ENCODE measurements at places on chromosomes 1 and 21. TPM values are rescaled to one million over a fixed set of nuclear protein-coding genes. Genes with fewer than 3 reads are reported as not detected.

- no peak for DNase-seq
Observed at GRCh38 chr1:224014330-224014649, 99.6 kb upstream of the FBXO28 start.

- DNase-seq, result no peak
Observed at GRCh38 chr1:199948587-199949280, 78.8 kb upstream of the NR5A2 start.

DNA sequence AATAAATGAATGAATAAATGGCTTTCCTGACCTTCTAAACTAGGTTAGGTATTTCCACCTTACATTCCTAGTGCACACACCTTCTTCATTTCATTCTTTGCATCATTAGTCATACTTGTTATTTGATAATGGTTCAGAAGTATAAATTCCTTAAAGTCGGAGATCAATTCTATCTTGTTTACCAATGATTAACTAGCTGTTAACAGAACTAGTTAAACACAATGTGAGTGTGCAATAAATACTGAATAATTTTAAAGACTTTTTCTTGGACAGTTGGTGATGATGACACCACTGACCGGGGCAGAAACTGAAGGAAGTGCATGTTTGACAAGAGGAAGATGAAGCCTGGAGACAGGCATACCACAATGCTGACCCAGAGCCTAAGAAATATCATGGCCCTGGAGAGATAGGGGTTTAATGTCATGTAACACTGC, 207.1 kb upstream of the DEPDC1 start:
- no peak for DNase-seq

GRCh38 chr1:203044546-203045250, 18.4 kb downstream of the PPFIA4 start:
- no peak for DNase-seq

- no peak for DNase-seq
Observed at GRCh38 chr1:48743480-48743879, 33.2 kb downstream of the BEND5 start.

DNA sequence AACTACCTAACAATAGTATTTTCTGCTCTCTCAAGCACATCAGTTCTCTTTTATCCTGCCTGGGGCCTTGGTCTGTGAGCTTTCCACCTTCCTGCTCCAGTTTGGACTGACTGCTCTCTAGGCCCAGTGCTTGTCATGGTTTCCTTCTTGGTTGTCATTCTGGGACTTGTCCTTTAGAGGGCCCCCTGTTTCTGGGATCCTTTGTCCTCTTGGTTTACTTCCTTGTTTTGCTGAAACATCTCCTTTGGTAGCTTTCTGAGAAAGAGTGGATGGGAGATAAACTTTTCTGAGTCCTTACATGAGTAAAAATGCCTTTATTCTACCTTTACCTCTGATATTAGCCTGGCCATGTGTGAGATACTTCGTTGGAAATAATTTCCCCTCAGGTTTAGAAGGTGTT, 4.7 kb downstream of the SLC1A7 start:
- DNase-seq, result no peak

DNA sequence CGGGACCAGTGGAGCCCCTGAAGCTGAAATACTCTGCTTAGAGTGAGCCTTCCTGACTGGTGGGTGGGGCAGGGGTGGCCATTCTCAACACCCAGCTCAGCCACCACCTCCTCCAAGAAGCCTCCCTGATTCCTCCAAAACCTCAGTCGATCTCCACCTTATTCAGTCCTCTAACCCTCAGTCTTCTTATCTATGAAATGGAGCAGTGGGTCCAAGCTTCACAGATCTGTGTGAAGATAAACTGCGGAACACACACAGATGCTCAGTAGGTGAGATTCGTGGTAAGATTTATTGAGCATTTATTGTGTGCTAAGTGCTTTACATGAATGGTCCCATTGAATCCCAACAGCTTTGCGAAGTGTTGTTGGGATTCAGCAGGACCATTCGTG, 93.1 kb upstream of the RUNX3 start:
- DNase-seq, result no peak

GRCh38 chr1:234970731-234971476, 157.7 kb downstream of the TOMM20 start:
- DNase-seq, result no peak

DNA sequence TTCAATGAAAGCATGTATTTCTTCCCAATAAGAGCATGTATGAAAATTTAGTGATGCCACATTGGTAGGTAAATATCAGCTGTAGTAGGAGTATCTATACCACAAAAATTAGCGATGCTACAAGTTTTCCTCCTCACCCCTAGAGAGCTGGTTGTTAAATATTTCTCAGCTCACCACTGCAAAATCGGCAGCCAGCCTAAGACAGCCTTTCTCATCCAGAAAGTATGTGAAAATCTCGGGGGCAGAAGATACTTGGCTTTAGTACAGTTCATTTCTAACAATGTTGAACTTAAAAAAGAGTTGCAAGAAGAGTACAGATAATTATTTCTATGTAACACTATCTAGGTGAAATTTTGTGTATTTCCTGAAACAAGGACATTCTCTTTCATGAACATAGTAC, 235.4 kb downstream of the TPR start:
- DNase-seq, result no peak

- DNase-seq, result no peak
Observed at GRCh38 chr1:150406483-150406882, 42.5 kb downstream of the RPRD2 start.

- peak; percentile 19 for DNase-seq
Observed at GRCh38 chr1:176880955-176881595, 283.4 kb downstream of the ASTN1 start.

GRCh38 chr21:17537299-17537698, 24.5 kb downstream of the CXADR start:
- DNase-seq, result no peak

The EFNA1 gene
- 0.18 TPM for total RNA-seq

The NTNG1 gene
- total RNA-seq, result not detected

The C1orf87 gene
- not detected for total RNA-seq

The RAB3B gene
- 0.07 TPM for total RNA-seq

Measured in activated T-helper 2 cell treated with anti-CD3 and anti-CD28 coated beads, Interferon-gamma antibody, Interleukin-2, Interleukin-4, amounts not matched to agents 10 μg/mL and 5 μg/mL and 100 μg/mL, durations not matched to agents 14 hours and 24 hours and 36 hours (primary cell).